ENCODE measurements at places on chromosomes 7 and 10.

DNA sequence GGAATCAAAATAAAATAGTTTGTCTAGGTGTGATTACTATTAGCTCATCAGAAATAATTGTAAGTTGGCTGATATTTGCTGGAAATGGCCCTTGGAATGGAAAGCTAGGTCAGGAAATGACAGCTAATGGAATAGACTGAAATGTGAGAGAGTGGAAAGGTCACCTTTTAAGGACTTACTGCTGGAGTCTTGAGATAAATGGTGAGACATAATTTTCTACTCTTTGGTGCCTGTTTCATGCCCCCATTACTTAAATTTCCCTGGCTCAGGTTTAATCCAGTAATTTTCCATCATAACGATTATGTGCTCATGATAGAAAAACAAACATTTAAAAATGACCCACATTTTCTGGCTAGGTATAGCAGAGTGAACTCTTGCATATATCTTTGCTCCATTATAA is 123.6 kb downstream of the ADAM22 start:
- DNase-seq = no peak

DNA sequence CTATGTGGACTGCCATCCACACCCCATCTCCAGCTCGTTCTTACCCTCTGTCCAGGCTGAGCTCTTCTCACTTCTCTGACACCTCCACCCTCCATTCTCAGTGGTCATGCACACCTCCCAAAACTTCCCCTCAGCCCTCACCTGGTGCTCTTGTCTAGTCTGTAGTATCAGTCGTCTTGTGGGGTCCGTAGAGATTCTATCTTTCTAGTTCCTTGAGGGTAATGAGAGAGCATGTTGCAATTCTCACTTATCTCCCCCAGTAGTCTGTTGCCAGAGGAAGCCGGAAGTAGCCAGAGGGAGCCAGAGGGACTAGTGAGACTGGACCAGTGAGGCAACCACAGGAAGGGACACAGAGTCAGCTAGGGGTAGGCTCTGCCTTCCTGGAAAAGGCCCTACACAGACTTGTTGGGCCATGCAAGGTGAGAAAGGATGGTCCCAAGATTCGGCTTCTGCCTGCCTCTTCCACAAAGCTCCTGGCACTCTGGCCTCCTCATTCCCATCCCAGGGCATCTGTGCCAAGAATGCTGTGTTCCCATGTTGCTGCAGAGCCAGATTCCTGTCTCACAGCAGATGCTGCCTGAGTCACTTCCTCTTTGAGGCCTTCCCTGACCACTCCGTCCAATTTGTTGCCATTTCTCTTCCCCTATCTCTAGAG is 50.6 kb upstream of the DUSP5 start:
- DNase-seq = no peak

DNA sequence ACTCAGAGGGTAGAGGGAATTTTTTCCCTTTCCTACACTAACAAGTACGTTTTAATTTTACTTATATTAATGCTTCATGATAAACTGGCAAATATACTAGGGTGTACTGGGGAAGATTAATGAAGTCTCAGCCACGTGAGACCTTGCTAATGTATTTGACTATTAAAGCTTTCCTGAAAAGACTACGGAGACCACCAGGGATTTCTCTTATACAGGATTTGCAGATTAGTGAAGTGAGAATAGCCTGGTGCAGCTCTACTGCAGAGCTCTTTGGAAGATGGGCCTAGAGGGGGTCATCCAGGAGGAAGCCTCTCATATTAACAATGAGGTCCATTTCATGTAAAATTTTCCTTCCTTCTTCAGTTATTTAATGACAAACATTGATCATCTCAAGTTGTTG is 379.0 kb downstream of the SORCS1 start:
- DNase-seq = no peak

DNA sequence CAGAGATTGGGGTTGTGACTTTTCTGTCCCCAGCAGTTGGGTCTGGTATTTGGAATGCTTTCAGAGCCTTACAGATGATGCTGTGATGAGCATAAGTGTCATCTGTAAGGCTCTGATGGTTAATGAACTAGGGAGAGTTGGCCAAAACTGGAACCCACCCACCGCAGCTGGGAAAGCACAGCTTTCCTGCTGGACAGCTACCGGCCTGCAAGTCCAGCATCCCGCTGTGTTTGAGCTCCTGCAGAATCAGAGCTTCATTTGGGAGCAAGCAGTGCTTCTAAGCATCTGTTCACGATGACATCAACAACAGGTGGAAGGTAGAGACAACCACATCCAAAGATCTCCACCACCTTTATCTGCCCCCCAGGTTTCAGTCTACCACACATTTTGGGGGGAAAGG is 11.7 kb downstream of the UCN3 start:
- no peak for DNase-seq

DNA sequence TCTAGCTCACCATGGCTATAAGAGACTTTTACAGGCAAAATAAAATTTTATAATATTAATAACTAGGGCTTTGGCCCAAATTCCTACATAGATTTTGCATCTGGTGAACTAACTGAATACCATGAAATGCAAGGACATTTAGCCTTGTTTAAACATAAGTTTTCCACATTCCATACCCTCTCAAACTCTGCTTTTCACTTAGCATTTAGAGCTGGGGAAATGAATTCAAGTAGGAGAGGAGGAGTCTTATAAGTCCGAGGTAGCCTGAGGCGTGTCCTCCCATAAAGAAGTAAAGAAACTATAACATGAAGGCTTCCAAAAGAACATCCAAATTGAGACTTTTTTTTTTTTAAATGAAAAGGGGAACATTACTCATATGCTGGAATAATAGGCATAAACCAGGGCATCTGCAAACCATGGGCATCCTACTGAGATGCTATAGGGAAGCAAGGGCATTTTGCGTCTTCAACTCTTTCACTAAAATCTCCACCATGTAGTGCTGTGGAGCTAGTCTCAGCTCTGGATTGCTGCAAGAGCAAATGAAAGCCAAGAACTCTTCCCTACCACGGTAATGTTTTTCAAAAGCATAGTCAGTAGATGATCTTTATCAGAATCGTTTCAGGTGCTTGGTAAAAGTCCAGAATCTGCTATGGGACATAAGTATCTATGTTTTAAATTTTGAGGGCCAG is 79.1 kb downstream of the PALS2 start:
- DNase-seq = no peak

DNA sequence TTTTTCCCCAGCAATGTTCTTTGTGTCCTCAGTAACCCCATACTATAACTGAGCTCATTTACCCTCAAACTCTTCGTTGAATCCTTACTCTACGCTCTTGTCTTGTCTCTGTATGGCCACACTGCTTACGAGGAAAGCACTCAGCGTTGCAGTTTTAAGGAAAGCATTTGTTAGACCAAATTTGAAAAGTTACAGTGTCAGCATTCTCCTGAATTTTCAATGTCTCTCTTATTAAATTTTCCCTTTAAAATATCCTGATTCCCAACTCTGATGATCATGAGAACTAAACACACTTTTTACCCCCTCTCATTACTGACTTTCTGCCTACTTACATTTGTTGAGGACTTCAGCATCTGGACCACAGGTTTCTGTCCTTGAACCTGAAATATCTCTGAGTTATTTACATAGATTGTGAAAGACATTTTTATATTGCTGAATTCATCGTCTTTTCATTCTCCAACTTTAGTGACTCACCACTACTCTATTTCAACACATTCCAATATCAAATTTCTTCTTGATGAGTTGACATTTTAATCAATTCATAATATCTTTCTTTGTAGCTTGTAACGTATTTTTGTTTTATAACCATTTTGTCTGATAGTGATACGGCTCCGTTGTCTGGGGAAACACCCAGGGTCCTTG is 19.8 kb upstream of the VWDE start:
- no peak for DNase-seq

- DNase-seq = peak; percentile 85
These were observed at the start of gene PYROXD2 for GRCh38 chr10:98414932-98415730. TSS of gene PYROXD2 (minus strand) at chr10:98415182. CDS start at chr10:98415135, 47 bp downstream.

- DNase-seq = no peak
These were observed 86.2 kb downstream of the SH3PXD2A start for GRCh38 chr10:103769176-103769575.

DNA sequence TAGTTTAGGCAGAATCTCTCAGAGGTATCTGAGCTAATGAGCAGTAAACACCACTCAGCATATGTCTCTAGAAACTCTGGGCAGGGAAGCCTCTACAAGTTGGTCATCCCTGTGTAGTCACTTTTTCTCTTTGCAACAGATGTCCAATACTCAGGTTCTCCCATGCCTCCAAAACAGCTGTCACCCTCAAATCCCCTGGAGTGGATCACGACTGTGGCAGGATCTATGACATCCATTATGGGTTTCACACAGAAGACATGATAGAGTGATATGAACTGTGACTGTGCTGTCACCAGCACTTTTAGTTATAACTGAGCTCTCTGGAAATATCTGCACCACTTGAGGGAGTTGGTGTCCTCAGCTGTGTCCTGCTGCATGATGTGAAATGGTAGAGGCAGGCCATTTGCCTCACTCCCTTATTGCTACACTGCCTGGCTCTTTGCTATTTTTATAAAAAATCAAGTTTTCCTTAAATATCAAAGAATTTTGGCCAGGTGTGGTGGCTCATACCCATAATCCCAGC is 24.1 kb upstream of the ZNRF2 start:
- no peak for DNase-seq

DNA sequence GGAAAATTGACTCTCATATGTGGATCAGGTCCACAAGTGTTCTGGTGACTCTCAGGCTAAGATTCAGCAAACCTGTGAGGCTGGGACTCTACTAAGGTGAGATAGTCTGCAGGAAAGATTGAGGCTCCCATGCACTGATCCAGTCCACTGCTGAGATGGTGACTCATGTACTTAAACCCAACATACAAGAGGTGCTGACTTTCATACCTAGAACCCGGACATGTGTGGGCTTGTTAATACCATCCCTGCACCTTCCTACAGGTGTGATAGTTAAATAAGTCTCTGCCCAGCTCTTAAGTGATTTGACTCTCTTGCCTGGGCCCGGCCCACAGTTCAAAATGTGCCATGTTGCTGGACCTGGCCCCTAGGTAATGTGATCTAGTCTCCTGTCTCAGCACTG is 27.1 kb upstream of the ZNF107 start:
- no peak for DNase-seq

GRCh38 chr7:153413540-153414287 is 638.5 kb upstream of the DPP6 start:
- no peak for DNase-seq

DNA sequence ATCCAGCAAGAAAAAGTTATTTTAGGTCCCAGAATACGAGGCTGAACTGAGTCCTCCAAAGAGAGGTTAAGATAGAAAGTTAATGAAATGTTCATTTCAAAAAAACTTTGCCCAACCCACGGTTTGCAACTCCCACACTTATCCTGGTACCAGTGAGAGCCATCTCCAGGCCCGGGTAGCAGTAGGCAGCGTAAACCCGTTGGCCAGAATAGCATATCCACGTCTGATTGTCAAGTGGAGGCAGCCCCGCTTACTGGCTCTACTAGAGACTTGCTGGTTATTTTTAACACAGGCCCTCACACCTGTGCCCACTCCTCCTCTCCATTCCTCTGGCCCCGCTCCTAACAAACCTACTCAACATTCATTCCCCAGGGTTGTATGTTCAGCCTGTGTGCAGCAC is 109.7 kb downstream of the HIP1 start:
- DNase-seq = no peak

DNA sequence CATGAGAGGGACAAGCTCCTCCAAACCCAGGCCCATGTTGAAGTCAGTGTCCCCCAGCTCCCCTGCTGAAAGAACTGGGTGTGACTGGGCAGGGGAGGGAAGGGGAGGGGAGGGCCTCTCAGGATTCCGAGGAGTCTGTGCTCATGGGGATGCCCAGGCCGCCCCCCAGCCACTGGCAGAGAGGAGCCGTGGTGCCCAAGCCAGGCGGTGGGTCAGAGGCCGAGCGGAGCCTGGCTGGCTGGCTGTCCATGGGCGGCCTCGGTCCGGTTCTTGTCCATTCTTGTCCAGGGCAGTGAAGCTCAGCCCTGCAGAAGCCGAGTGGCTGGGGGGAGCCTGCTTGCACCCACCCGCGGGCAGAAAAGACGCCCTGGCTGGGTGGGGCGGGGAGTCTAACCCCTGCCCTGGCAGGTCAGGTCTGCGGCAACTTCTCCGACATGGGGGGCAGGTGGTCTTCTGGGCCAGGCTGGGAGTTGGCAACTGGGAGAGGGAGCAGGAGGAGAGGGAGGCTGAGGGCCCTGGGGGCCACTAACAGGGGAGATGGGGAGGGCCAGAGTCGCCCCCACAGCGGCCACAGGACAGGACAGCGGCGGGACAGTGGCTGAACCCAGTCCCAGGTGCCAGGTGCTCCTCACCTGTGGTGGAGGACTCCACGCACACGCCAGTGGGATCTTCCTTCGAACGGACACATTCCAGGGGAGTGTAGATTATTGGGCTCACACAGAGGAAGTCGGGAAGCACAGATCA is 54.1 kb downstream of the FOXL3 start:
- no peak for DNase-seq

- DNase-seq = no peak
These were observed 714.3 kb downstream of the ANKRD7 start for GRCh38 chr7:118938845-118939244.

DNA sequence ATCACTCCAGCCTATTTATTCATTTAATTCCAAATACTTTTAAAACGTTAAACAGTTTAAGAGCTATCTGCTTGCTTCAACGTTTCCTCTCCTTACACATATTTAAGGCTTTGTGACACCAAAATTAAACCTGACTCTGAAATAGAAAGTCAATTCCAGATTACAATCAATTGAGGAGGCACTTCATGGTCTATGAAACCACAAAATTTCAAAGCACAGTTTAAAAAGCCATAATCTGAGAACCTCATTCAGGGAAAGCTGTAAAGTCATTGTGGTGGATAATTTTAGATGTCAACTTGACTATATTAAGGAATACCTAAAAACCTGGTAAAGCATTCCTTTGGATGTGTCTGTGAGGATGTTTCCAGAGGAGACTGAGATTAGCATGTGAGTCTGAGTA is 6.2 kb downstream of the SNX13 start:
- DNase-seq = no peak

All from retinal pigment epithelial cell (primary cell).